ENCODE measurements at places on chromosomes 7 and 10.

DNA sequence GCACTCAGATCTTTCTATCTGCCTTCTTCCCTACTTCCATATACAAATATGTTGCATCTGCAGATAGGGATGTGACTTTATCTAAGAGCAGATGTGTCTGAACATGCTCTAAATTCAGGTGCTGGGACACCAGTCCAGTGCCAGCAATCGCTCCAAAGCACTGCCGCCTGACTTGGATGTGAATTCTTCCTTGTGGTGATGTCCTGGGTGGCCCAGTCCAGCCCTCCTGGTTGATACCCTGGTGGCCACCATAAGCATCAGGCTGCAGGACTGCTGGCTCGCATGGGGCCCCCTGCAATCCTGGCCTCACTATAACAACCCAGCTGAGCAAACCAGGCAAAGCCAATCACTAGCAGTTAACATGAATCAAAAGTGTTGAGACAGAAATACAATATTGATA lies 149.2 kb upstream of the PDE1C start:
- DNase-seq: no peak
- no peak overlapping the region for H3K27ac ChIP-seq
- H3K27me3 ChIP-seq: no peaks in the 10 kb centered on the region
- no peak overlapping the region for H3K4me3 ChIP-seq

DNA sequence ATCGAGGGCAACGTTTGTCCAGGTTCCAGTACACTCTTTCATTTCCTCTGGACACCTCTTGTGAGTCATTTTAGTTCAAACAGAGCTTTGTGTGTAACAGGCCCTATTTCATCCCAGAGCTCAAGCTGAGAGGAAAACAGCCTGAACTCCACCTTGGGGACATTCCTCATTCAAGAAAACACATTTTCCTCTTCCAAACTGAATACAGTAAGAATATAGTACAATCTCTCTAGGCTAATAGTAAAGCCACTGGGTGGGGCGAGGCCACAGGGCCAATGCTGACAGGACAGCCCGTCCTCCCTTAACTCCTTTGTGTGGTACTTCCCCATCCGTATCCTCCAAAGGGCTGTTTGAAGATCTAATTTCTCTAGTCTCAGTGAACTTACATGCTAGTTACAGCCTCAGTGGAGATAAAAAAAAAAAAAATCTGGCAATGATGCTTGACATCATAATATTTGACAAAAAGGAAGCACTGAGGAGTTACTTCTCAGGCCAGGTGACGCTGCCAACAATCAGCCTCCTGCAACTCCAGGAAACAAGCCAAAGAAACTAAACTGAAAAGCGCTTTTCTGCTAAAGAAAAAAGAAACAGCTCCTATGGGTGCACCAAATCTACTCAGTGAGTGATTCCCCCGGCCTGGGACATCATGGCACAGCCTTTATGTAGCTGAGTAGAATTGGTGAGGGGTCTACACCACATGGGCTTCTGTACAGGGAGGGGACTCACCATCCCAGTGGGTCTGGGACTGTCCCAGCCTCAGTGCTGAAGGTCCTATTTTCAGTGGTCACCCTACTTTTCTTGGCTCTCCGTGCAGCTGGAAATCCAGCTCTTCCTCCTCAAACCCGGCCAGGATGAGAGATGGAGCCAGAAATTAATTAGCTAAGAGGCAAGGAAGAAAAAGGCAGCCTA lies 238.2 kb upstream of the NEBL start:
- DNase-seq: no peak
- H3K27me3 ChIP-seq: no peaks in the 10 kb centered on the region
- peaks cover 12% of the 10 kb centered on the region for H3K4me1 ChIP-seq

DNA sequence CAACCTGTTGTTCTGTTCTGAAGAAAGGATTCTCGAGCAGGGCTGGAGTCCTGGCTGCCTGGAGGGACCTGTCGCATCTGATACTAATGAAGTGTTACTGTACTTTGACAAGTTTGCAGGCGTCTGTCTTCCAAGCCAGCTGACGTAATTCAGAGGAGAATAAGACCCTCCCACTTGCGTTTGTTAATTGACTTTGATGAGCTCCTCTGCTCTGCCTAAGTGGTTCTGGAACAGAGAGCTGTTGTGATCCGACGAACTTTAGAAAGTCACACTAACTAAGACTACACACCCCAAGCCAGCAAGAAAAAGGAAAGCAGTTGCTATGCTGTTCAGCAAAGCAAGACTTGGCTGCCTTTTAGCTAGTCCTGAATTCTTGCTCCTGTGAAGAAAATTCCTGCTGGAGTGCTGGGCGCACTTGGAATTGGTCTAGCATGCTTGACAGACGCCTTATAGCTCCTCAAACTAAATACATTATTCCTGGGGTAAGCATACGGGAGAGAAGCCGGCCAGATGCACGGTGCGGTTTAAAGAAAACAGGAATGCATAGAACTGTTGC lies 200.3 kb downstream of the CACNB2 start:
- H3K27me3 ChIP-seq: no peaks in the 10 kb centered on the region
- peak overlapping the region; percentile 33 for H3K4me3 ChIP-seq
- H3K4me1 ChIP-seq: no peaks in the 10 kb centered on the region
- H3K36me3 ChIP-seq: no peaks in the 10 kb centered on the region
- no peak for DNase-seq

GRCh38 chr10:24814568-24815313 lies 91.1 kb upstream of the ARHGAP21 start:
- DNase-seq: no peak
- H3K36me3 ChIP-seq: no peaks in the 10 kb centered on the region
- H3K4me3 ChIP-seq: no peak overlapping the region

- peak overlapping the region; percentile 51 for H3K27ac ChIP-seq
- H3K36me3 ChIP-seq: no peaks in the 10 kb centered on the region
- no peaks in the 10 kb centered on the region for H3K27me3 ChIP-seq
- peaks cover 38% of the 10 kb centered on the region for H3K4me1 ChIP-seq
- DNase-seq: no peak
- H3K4me3 ChIP-seq: peak overlapping the region; percentile 58
Observed at GRCh38 chr7:2518737-2519118, 846 bp upstream of the LFNG start.

DNA sequence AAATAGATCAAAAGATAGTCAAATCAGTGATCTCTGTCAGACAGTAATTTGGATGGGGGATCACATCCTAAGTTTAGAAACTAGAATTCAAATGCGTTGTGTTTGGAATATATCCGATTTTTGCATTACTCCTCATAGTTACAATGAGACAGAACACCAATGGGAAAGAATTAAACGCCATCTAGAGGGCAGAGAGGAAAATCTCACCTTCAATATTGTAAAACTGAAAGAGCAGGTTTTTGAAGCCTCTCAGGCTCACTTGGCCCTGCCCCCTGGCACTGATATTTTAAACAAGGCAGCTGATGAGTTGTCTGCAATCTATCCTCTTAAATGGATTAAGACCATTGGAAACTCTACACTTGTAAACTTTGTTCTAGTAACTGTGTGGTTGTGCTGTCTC lies 17.7 kb downstream of the FRG2B start:
- no peak overlapping the region for H3K27ac ChIP-seq
- no peaks in the 10 kb centered on the region for H3K4me1 ChIP-seq
- no peaks in the 10 kb centered on the region for H3K36me3 ChIP-seq
- peaks cover 30% of the 10 kb centered on the region for H3K27me3 ChIP-seq
- H3K4me3 ChIP-seq: no peak overlapping the region
- DNase-seq: no peak

GRCh38 chr7:15439853-15440252 lies 122.0 kb downstream of the AGMO start:
- H3K27me3 ChIP-seq: no peaks in the 10 kb centered on the region
- H3K27ac ChIP-seq: no peak overlapping the region
- DNase-seq: no peak
- no peaks in the 10 kb centered on the region for H3K4me1 ChIP-seq

GRCh38 chr10:79061441-79062315 lies 7.1 kb upstream of the ZMIZ1 start:
- no peaks in the 10 kb centered on the region for H3K36me3 ChIP-seq

- no peaks in the 10 kb centered on the region for H3K27me3 ChIP-seq
- no peaks in the 10 kb centered on the region for H3K4me1 ChIP-seq
- no peak for DNase-seq
- no peak overlapping the region for H3K4me3 ChIP-seq
- H3K27ac ChIP-seq: no peak overlapping the region
- H3K36me3 ChIP-seq: no peaks in the 10 kb centered on the region
Observed at GRCh38 chr10:127536972-127537760, 11.9 kb upstream of the NPS start.

- H3K36me3 ChIP-seq: no peaks in the 10 kb centered on the region
- H3K27me3 ChIP-seq: no peaks in the 10 kb centered on the region
- H3K27ac ChIP-seq: no peak overlapping the region
- no peaks in the 10 kb centered on the region for H3K4me1 ChIP-seq
- no peak overlapping the region for H3K4me3 ChIP-seq
Observed at GRCh38 chr7:145134377-145134776, 298.5 kb upstream of the TPK1 start.

DNA sequence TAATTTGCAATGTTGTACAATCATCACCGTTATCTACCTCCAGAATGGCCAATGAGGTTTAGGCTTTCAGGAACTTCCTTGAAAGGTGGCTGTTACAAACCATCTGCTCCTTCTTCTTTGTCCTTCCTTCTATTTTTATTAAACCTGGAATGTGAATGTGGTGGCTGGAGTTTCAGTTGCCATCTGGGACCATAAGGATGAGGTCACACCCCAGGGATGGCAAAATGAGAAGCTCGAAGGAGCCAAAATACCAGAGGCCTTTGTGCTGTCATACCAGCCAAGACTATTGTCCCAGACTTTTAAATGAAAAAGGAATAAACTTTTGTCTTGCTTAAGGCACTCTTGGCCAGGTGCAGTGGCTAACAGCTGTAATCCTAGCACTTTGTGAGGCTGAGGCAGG lies 30.9 kb upstream of the LMTK2 start:
- DNase-seq: peak; percentile 3
- no peaks in the 10 kb centered on the region for H3K4me1 ChIP-seq
- no peaks in the 10 kb centered on the region for H3K27me3 ChIP-seq

GRCh38 chr10:96619796-96620773 lies 33.3 kb upstream of the TM9SF3 start:
- no peak overlapping the region for H3K27ac ChIP-seq
- H3K36me3 ChIP-seq: peaks cover 2% of the 10 kb centered on the region
- H3K27me3 ChIP-seq: no peaks in the 10 kb centered on the region
- H3K4me1 ChIP-seq: no peaks in the 10 kb centered on the region
- no peak overlapping the region for H3K4me3 ChIP-seq

- peaks cover 4% of the 10 kb centered on the region for H3K4me1 ChIP-seq
- DNase-seq: no peak
- H3K27me3 ChIP-seq: no peaks in the 10 kb centered on the region
- no peaks in the 10 kb centered on the region for H3K36me3 ChIP-seq
Observed at GRCh38 chr7:134699899-134700298, 53.2 kb downstream of the BPGM start.

- no peak for DNase-seq
- H3K4me3 ChIP-seq: no peak overlapping the region
Observed at GRCh38 chr10:100755821-100756220, 10.4 kb downstream of the PAX2 start.

- H3K4me1 ChIP-seq: peaks cover 17% of the 10 kb centered on the region
- no peak overlapping the region for H3K4me3 ChIP-seq
- no peaks in the 10 kb centered on the region for H3K27me3 ChIP-seq
- H3K36me3 ChIP-seq: no peaks in the 10 kb centered on the region
Observed at GRCh38 chr10:61751599-61751998, 88.9 kb downstream of the CABCOCO1 start.

GRCh38 chr7:16515785-16516685 lies 10.6 kb upstream of the LRRC72 start:
- H3K36me3 ChIP-seq: no peaks in the 10 kb centered on the region
- DNase-seq: no peak
- no peaks in the 10 kb centered on the region for H3K4me1 ChIP-seq
- H3K4me3 ChIP-seq: no peak overlapping the region

DNA sequence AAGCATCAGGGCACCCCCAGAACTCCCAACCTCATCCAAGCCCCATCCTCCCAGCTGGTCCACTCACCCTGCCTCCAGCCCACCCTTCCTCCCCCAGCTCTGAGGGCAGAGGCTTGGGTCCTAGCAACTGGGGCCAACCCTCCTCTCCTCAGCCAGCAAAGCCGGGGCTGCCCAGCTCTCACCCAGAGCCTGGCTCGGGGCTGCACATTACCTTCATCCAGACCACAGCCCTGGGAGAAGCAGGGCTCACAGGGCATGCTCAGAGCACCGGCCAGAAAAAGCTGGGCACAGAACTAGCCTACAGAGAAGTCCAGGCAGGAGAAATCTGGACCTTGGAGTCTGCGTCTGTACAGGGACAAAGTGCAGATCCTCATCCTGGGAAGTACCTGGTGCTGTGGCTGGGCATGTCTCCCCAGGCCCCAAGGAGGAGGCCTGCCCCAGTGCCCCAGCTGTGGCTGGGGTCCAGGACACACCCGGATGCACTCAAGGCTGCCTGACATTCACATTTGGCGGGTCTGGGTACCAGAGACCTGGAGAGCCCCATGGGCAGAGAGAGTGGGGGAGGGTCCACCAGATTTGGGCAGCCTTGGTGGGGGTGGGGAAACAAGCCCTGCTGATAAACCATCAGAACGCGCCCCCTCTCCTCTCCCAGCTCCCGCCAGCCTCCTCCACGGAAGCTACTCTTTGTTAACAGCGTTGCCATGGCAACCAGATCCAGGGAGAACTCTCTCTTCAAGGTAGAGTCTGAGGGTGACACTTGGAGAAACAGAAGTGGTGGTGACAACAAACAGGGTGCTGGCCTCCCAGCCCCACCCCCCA lies 5.1 kb downstream of the RASGEF1A start:
- DNase-seq: no peak
- no peak overlapping the region for H3K4me3 ChIP-seq
- H3K27me3 ChIP-seq: peaks cover 20% of the 10 kb centered on the region

- no peak overlapping the region for H3K27ac ChIP-seq
- DNase-seq: no peak
- H3K4me3 ChIP-seq: no peak overlapping the region
- H3K4me1 ChIP-seq: no peaks in the 10 kb centered on the region
Observed at GRCh38 chr10:44811072-44811471, 100.1 kb upstream of the TMEM72 start.

DNA sequence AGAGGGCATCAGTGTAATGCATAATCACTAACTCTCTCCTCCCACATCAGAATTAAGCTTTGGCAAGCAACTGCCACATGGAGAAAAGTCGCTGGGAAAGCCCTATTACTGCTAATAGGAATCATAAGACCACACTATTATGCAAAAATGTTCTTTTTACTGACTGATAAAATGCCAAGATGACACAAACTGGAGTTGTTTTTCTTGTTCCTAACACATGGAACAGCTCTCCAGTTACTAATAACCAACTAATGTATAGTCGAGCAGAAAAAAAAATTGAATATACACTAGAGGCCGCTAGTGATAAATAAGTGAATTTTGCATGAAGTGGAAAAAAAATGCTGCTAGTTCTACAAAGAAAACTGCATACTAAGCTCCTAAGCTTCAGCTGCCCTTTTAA lies 165.6 kb downstream of the TPK1 start:
- no peaks in the 10 kb centered on the region for H3K27me3 ChIP-seq
- H3K36me3 ChIP-seq: no peaks in the 10 kb centered on the region
- DNase-seq: no peak
- H3K4me3 ChIP-seq: no peak overlapping the region
- H3K27ac ChIP-seq: no peak overlapping the region

GRCh38 chr7:33815336-33815735 lies 90.0 kb upstream of the BMPER start:
- DNase-seq: no peak
- no peaks in the 10 kb centered on the region for H3K4me1 ChIP-seq
- H3K27me3 ChIP-seq: no peaks in the 10 kb centered on the region
- no peak overlapping the region for H3K4me3 ChIP-seq
- H3K36me3 ChIP-seq: no peaks in the 10 kb centered on the region
- no peak overlapping the region for H3K27ac ChIP-seq

- H3K4me3 ChIP-seq: no peak overlapping the region
- no peaks in the 10 kb centered on the region for H3K27me3 ChIP-seq
- no peak overlapping the region for H3K27ac ChIP-seq
- no peaks in the 10 kb centered on the region for H3K4me1 ChIP-seq
Observed at GRCh38 chr7:112497481-112497880, 16.7 kb downstream of the LSMEM1 start.

Data from upper lobe of right lung (tissue), 1 donor.